ENCODE measurements at places on chromosomes 5 and 9.

GRCh38 chr5:35214051-35214450, 16.2 kb downstream of the PRLR start:
- no peak for DNase-seq

GRCh38 chr9:37271679-37272078, 150.8 kb upstream of the GRHPR start:
- DNase-seq: no peak

- DNase-seq: no peak
Observed at GRCh38 chr9:69195668-69196067, 21.6 kb downstream of the TJP2 start.

GRCh38 chr5:32578363-32578762, 7.0 kb upstream of the SUB1 start:
- no peak for DNase-seq

GRCh38 chr9:68768619-68769018, 63.6 kb downstream of the PIP5K1B start:
- DNase-seq: no peak

GRCh38 chr5:94374336-94374735, 244.1 kb downstream of the KIAA0825 start:
- no peak for DNase-seq

- DNase-seq: no peak
Observed at GRCh38 chr9:79896390-79896980, 324.7 kb downstream of the TLE4 start.

GRCh38 chr5:15808577-15808976, 308.6 kb downstream of the FBXL7 start:
- no peak for DNase-seq

GRCh38 chr5:159838551-159839222, 77.6 kb upstream of the ADRA1B start:
- DNase-seq: no peak

- DNase-seq: no peak
Observed at GRCh38 chr5:1842004-1842819, 40.5 kb downstream of the IRX4 start.

DNA sequence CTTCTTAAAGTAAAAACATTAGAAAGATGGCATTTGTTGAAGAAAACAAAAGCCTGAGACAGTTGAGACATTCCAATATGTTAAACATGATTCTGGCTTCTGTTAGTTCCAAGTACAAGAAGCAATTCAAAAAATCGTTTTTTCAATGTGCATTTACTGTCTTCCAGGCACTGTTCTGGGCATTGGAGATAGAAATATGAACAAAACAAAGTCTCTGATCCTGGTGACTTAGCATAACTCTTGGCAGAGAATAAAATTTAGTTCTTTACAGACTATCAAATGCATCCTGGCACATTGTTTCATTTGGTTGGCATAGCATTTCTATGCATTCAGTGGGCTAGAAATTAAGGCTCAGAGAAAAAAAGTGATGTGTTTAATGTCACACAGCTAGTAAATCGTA, 77.5 kb downstream of the VCAN start:
- DNase-seq: no peak

DNA sequence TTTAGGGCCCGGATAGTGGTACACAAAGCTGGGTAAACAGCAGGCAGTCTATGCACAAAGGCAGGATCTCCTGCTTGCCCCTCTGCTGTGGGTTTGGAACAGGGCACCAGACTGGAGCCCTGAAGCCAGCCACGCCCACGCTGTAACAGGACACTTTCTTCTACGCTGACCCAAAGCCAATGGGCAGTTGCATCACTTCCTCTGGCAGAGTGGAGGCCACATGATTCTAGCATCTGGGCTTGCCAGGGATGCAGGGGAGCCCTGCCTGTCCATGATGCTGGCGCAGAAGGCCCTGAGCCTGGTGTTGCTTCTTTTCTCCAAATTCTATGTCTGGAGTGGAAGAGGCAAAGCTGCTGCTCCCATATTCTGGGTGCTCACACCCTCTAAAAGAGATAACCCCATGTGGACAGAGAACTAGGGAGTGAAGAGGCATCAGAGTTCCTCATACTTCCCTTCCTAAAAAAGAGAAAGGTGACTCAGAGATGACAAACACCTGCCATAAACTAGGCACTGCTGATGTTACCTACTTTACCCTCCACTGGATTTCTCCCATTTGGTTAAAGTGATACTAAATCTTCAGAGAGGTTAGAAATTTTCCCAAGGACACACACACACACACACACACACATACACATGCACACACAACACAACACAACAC, 260.3 kb upstream of the KLF4 start:
- DNase-seq: no peak

DNA sequence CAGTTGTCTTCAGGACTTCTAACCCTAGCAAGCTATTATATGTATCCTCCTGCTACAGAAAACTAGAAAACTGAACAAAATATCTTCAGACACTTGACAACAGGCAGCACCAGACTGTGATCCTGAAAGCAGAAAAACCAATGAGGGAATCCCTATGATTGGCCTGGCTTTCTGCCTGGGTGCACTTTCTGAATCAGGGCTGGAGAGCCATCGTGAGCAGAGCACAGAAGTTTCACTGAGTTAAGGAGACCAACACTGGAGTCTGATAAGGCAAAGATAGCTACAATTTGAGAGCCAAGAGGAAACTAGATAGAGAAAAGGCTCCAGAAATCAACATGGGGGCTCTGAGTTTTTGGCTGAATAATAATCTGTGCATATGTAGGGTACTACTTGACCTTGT, 106.5 kb downstream of the FANCC start:
- no peak for DNase-seq

- DNase-seq: no peak
Observed at GRCh38 chr9:1319436-1319835, 269.3 kb downstream of the DMRT2 start.

DNA sequence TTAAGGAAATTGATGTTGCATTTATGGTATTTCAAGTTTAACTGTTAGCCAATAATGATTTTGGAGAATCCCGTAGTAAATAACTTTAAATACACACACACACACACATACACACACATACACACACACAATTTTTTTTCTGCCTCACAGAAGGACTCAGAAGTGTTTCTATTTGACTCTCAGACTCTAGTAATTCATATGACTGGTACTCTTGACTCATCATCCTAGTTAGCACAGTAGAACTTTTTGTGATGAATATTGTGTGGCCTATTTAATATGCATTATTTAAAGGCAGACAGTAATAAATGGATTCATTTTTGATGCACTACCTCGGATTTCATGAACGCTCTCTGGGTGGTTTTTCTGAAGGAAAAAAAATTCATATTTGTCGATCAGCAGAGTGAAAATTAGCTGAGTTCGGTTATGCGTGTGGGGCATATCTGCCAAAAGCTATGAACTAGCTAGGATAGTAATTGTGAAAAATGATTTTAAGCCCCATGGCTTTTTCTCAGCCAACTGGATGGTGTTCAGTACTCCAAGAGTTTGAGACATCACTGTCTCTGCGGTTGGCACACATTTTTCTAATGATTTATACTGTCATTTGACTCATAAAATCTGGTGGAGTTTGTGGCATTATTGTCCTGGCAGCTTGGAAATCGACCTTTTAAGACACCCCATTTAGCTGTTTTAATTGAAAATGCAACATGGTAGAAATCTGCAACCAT, 102.2 kb downstream of the PCSK5 start:
- no peak for DNase-seq

- DNase-seq: no peak
Observed at GRCh38 chr9:68793605-68794343, 88.7 kb downstream of the PIP5K1B start.

GRCh38 chr9:92564504-92564903, 28.7 kb upstream of the ECM2 start:
- no peak for DNase-seq

DNA sequence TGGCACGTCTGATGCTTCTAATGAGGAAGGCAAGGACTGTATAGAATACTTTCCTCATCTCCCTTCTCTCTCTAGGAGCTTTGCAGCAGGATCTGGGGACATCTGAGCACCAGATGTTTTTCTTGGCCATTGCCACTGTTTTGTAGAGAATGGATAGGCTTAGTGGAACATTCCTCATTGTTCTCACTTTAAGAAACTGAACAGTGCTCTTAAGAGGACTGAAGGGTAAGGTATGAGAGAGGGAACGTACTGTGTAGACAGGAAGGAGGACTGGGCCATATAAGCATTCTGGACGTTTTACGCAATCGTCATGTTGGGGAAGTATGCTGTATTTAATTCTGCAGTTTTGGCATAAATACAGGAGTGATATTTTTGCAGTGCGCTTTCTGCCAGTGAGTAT, 70.6 kb downstream of the SMARCA2 start:
- DNase-seq: no peak

DNA sequence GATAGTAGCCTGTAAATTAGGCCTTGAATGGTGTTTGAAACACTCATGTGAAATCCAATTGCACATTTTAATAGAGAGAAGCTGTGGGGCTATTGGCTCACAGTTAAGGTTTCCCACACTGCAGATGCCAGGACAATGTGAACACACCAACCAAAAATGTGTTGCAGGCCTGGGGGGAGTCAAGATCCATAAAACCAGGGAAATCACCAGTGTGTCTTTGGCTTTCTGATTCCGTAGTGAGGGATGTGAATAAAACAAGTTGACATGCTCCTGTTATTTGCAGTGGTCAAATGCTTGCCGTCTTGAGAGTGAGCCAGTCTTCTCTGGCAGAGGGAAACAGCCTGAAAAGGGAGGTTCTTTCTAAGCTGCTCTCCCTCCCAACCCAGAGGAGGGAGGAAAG, 79.0 kb downstream of the ZNF462 start:
- DNase-seq: no peak

DNA sequence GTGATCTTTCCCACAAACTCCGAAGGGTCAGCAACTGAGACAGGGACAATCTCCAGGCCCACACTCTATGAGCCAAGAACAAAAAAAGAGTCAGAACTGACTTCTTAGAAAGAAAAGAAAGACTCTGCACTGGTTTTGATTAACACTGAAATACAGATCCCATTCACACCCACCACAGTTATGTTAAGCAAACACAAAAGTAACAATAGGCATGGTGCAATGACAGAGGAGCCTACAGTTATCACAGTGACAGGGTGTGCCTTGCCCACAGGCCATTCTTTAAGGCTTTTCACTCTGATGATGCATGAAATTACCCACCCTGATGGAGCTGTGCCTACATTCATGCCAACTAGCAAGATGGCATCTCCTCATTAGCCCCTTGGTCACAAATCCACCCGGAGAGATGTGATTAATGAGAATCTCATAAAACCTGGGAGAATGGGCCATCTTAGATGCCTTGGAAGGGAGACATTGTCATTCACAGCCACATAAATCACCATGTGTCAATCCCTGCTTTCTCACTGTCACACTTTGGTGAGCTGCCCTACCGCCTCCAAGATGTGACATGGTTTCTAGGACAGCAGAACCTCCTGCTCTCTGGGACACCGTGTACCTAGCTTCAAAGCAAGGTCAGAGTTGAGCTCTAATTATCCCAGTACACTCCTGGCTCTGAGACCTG, 27.6 kb upstream of the FSTL4 start:
- DNase-seq: no peak

GRCh38 chr9:110429453-110429852, 91.8 kb upstream of the TXNDC8 start:
- DNase-seq: peak; percentile 22

- no peak for DNase-seq
Observed at GRCh38 chr9:128121924-128122808, 5.4 kb downstream of the PTGES2 start.

DNA sequence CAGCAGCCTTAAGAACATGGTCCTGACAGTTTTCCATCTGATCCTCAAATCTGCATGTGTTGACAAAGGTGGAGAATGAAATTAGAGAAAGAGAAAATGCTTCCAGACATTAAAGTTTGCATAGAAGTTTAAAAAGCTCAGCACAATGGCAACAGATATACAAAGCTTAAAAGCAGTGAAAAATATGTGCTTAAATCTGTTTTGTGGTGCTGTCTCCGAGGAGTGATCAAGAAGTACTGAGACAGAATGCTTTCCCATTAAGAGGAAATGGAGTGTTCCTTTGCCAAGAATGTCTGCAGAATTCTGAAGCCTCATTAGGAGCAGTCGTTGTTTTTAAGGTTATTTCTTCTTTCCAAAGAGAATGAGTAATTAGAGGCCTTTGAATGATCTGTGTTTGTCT, 131.4 kb downstream of the MCTP1 start:
- no peak for DNase-seq

- no peak for DNase-seq
Observed at GRCh38 chr5:100667161-100667630, 132.0 kb downstream of the FAM174A start.

DNA sequence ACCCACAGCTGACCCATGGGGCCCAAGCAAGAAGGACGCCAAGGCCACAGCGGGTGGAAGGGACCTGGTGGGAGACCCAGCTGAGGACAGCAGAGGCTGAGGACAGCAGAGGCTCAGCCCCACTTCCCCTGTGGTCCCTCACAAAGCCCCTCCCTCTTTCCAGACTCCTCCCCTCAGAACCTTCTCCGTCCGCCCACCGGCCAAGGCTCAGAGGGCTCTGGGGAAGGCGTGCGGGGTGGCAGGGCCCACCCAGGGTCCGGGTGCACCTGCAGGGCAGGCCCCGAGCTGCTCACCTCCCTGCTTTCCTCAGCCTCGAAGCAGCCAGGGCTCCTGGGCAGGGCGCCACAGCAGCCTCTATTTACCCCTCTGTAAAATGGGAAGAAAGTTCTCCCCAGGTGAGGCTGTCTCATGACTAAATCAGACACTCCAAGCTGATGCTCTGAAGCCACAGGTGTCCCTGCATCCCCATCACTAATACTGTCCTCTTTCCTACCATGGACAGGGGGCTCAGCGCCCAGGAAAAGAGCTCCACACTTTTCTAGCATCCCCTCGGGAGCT, 137.9 kb upstream of the PPP1R26 start:
- no peak for DNase-seq

DNA sequence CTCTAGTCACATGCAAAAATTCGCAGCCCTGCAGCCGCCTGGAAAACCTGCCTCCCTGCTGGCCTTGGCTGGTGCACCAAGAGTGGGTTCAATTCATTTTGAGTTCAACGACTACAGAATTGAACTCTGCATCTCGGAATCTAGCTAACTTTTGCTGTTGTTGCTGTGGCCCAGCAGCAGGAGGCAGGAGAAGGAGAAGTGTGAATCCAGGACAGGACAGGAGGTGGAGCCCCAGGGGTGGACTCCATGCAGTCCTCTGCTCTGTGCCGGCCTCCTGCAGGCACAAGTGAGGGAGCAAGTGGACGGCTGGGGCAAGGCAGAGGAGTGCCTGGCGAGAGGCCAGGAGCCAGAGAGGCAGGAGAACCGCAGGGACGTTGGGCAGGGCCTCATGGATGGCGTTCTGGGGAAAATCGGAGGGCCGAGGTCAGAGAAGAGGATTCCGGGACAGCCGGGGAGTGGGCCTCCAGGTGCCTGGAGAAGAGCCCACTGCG, 214.2 kb downstream of the FANCC start:
- peak; percentile 10 for DNase-seq

DNA sequence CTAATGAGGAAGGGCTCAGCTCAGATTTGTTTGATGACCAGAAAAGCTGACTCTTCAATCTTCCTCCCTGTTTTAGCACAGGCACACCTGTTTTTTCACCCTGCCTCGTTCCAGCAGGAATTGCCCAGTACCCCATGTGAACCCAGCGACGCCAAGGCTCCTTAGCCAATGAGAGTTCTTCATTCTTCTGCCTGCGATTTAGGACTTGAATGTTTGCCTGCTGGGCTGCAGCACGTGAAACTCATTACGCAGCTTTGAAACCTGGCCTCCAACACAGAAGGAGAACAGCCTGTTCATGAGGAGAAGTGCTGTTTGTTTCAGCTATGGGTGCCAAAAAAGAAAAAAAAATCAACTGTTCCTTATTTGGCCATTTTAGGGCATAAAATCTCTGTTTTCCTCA, 315.5 kb downstream of the TRPM3 start:
- DNase-seq: no peak

GRCh38 chr5:96187309-96188027, 225.8 kb upstream of the ELL2 start:
- DNase-seq: no peak

- no peak for DNase-seq
Observed at GRCh38 chr9:113886026-113886369, 9.9 kb downstream of the ZNF618 start.
